Stimulated activated CD8-positive, alpha-beta memory T cell treated with anti-CD3 and anti-CD28 coated beads, Interleukin-4, amount 100 ng/mL, for 4 hours (primary cell): ENCODE measurements at places on chromosomes 16 and 17.

GRCh38 chr17:32953045-32953444 is 25.1 kb downstream of the TMEM98 start:
- DNase-seq = no peak

DNA sequence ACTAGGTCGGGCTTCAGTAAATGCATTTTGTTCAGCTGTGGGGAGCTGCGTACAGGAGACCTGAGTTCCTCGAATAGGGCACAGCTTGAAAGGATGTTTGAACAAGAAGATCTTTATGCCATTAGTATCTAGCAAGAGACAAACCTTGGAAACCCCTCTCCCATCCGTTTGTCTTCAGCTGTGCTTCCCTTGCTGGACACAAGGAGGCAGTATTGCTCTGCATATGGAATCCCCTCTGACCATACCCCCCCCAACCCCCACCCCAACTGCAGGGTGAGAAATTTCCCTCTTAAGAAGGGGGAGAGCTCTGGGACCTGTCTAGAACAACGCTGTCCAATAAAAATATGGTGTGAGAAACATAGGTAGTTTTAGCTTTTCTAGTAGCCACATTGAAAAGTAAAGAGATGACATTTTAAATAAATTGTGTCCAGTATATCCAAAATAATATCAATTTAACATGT is 1.6 kb downstream of the MRM1 start:
- peak; percentile 53 for DNase-seq

DNA sequence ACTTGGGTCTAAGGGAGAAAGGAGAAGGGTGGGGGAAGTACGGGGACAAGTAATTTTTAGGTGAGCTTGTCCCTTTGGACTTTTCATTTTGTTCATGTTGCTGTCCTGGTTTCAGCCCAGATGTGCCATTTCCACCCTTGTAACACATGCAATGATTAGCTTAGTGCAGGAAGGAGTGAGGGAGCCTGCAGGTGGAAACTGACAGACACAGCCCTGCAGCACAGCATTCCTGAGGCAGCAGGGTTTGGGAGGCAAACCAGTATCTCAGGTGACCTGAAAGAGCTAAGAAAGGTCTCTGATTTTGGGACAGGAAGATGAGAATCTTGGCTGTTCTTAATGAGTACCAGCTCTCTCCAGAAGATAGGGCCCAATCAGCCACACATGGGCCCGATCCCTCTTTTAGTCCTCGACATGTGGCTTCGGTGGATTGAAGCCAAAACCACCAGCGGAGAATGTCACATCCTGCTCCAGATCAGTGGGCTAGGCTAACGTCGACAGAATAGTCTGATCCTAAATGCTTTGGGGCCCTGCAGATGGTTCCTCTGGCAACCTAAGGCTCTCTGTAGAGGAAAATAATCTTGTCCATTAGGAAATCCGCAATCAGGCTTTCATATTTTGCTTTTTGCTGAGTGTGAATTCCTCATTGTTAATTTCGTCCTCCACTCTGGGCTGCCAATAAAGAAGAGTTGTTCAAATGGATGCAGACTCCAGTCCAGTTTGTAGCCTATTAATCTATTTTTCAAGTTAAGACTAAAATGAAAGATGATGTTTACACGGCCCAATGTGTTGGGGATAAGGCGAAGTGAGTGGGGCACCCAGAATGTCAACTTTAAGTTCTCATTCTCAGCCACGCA is 3.8 kb upstream of the RNF157 start:
- DNase-seq = no peak

- no peak for DNase-seq
Measured at GRCh38 chr17:78852709-78853121, 12.1 kb upstream of the USP36 start.

GRCh38 chr17:700504-701094 is 14.0 kb downstream of the VPS53 start:
- no peak for DNase-seq

GRCh38 chr16:30972872-30973271 is 12.1 kb upstream of the HSD3B7 start:
- DNase-seq = no peak

DNA sequence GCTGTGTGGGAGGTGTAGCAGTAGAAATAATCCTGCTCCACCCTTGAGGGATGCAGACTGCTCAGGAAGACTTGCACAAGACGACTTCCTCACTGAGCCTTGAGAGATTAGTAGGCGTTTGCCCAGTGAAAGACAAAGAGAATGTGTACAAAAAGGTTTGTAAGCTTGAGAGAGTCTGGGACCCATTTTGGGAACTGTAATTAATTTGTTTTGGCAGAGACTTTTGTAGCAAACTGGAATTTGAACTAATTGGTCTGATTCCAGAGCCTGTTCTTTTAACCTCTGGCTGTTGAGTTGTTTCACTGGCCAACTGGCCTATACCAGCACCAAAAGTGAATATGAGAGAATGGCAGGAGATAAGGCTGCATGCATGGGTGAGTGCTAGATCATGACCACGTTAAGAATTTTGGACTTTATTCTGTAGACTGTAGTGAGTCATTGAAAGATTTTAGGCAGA is 75.5 kb downstream of the AATF start:
- DNase-seq = no peak

GRCh38 chr17:76506408-76507345 is 5.5 kb upstream of the RHBDF2 start:
- peak; percentile 69 for DNase-seq

- DNase-seq = no peak
Measured at GRCh38 chr16:51236583-51236982, 85.5 kb upstream of the SALL1 start.

GRCh38 chr16:85451641-85452363 is 161.3 kb upstream of the GSE1 start:
- no peak for DNase-seq

DNA sequence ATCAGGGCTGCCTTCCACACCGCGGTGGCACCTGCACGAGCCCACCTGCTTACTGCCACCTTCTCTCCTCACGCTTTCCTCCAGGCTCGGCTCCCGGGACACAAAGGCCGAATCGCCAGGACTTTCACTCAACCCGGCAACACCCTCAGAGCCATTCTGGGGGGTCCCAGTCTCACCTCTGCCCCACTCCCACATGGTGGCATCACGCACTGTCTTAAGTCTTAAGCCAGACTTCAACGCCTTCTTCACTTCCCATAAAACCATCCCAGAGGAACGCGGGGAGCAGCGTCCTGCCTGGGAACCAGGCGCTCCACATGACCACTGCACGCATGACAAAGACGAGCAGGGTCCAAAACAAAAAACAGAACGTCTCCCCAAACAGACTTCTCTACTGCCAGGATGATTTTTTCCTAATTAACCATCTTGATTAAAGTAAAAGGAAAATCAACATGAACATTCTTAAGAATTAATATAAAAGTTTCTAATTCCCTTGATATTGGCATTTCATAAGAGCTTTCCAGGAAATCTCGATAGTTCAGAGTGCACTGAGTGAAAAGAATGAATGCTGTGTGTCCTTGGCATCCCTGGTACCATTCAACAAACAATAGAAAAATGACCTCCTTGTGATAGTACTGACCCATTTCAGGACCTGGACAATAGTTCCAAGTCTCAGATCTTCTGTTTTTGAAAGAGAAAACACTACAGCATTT is 2.6 kb downstream of the CANT1 start:
- DNase-seq = no peak

- DNase-seq = no peak
Measured at GRCh38 chr17:75525806-75526554, 483 bp downstream of the LLGL2 start.

DNA sequence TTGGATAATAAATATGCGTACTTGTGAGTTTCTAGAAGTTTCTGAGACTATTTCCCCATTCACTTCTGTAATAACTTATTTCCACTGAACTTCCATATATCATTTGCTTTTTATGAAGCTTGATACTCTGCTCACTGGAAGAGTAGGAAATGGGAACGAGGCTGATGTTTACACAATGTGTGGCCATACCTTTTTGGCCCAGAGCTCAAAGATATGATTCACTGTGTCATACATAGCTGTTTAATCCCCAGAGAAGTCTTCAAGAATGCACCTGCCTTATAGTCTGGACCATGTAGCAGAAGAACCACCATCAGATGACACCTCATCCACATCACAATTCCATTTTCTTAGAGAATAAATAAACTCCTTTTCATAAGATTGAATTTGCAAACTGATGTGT is 40.3 kb upstream of the TEKT3 start:
- DNase-seq = no peak

DNA sequence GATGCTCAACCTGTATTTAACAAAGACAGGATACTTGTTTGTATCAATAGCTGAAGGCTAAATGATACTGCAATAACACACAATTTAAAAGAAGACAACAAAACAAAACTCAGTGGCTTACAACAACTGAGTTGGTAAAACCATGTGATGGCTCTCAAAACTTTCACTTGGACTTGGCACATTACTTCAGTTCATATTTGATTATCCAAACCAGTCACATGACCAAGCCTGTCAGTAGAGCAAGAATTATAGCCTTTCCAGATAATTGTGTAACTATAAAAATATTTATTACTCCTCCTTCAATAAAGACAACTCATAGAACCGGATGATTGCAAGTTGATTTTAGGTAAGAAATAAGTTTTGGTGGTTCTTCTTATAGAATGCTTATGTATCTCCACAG is 56.8 kb downstream of the NQO1 start:
- no peak for DNase-seq

- DNase-seq = no peak
Measured at GRCh38 chr16:73887911-73888310, 408.7 kb upstream of the PSMD7 start.
